ENCODE measurements at places on chromosomes 4 and X.

DNA sequence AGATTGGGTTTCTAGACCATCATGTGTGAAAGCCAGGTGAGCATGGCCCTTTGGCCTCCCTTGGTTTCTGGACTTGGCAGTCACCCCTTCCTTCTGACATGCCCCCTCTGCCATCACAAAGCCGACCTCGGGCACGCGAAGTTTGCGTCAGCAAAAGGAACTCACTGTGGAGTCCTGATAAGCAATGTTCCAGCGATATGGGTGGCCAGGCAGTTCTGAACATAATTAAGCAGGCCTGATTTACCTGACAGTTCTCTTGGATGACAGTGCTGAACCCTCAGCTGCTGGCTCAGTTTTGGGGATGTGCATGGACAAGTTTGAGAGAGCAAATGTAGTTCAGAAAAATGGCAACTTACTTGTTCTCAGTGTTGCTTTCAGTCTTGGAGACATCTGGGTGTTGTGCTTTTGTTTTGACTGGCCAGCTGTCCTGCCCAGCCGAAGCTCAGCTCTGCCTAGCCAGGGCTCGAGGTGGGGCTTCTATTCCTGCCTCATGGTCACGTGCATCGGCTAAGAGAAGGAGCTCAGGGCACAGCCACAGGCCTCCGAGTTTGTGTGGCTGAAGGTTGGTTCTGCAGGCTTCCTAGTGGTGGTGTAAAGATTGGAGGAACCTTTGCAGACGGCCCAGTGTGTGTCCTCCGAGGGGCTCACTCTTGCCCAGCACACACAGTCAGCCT is 78.3 kb downstream of the CLDN34 start:
- DNase-seq = no peak

DNA sequence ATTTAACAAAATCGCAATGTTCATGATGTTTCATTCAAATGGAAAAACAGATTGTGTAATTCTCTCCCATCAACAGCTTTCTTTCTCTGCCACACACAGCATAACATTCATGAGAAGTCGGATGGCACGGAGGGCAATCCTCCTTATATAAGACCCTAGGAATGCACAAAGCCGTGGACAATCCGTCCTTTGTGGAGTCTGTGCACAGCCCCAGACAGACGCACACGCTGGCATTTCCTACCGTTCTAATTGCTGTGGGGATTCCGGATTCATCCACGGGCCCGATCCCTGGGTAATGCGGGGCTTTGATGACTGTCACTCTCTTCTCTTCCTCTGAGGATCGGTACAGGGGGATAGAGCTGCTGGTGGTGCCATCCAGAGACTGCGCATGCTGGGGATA is 121.9 kb upstream of the PDLIM3 start:
- no peak for DNase-seq

DNA sequence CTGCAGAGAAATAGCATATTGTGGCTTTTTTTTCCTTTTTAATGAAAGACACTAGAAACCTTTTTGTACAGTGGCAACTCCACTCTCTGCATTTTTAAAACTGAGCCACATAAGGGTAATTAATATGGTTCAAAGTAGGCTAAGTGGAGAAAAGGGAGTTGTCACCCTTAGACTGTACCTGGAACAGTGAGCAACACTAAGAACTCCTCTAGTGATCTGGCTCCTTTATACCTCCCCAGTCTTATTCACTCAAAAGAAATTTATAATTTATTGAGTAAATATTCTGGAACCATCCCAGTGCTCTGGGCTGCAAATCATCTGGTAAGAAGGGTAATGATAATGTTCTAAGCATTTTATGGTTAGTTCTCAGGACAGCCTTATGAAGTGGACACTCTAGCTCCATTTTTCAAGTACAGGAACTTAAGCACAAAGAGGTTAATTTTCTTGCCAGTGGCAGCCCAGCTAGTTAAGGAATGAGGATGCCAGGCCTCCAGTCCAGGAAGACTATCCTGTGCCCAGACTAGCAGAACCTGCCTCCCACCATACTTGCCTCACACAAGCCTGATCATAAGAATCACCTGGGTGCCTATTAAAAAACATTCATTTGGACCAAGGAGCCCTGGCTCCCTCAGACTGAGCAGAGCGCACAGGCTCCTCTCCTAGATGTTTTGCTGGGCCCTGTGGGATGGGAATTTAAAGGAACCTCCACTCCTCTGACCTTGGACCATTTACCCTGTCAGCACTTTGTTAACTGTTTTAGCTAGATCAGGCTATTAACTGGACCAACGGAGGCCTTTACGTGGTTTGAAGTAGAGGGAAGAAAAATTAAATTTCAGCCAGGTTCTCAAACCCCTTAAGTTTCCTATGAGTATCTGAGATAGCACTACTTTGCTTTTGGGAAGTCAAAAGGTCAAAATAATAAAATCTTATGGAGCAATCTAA is 102.6 kb downstream of the PDE5A start:
- no peak for DNase-seq

DNA sequence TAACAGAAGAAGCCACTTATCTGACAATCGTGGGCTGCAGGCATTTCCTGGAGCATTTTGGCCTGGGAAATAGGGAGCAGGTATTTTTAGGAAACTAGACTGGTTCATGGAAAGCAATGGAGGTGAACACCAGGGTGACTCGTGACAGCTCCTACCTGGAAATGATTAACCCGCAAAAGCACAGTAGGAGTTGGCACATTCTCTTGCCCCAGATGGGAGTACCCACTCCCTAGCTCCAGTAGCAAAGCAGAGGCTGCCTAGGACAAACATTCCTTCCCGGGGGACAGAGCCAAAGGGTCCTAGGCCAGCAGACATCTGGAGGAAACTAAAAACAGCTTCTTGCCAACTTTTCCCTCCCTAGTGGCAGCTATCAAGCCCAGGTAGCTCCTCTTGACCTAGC is 29.0 kb downstream of the RTL5 start:
- DNase-seq = no peak

- peak; percentile 54 for DNase-seq
Observed at GRCh38 chrX:40167233-40167849, 69.6 kb upstream of the BCOR start.

DNA sequence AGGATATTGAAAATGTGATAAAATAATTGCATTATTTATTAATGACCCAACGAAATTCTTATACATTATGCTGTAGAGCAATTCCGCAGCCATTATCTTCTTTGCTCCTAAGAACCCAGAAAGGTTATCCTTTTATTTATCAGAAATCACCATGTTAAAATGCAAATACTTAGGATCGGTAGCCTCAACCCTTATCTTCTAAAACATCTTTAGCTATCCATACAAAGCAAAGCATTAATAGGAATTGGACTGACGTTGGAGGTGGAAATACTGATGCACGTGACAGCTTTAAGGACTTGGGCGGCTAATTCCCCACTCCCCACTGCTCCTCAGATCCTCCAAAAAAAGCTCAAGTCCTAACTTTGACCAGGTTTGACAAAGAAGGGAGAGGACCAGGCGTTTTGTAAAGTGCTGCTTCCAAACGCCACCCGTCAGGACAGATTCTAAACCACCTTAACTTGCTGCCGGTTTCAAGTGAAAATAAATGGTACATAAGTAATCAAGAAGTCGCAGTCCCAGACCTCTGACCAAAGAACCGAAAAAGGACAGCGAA is 539 bp upstream of the SPCS3 start:
- DNase-seq = no peak

- DNase-seq = peak; percentile 37
Observed at GRCh38 chr4:146511381-146511780, 10.4 kb downstream of the SLC10A7 start.

- no peak for DNase-seq
Observed at GRCh38 chr4:26298198-26298947, 22.4 kb upstream of the RBPJ start.

- peak; percentile 33 for DNase-seq
Observed at GRCh38 chrX:13345037-13345436, 25.2 kb upstream of the ATXN3L start.

DNA sequence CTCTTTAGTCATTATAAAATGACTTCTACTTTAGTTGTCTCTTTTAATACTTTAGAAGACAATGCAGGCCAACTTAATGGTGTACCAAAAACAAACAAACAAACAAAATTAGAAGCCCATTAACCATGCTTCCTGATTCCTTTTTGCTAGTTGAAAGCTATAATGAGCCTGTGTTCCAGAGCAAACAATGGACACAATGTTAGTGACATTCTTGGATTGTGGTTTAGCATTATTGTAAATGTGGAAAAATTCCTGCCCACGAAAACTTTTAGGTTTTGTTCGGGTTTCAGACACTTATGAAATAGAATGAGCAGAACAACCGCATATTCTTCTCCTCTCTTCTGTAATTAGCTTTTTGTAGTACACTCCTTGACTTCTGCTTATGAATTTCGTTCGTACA is 1682.7 kb upstream of the PCDH7 start:
- no peak for DNase-seq

- DNase-seq = no peak
Observed at GRCh38 chrX:74408304-74408703, 13.0 kb upstream of the SLC16A2 start.

GRCh38 chrX:101986586-101986985 is 54.8 kb upstream of the ZMAT1 start:
- no peak for DNase-seq

GRCh38 chrX:13081395-13082205 is 37.2 kb upstream of the FAM9C start:
- peak; percentile 80 for DNase-seq

- DNase-seq = peak; percentile 34
Observed at GRCh38 chr4:101035487-101035886, 311.8 kb downstream of the PPP3CA start.

DNA sequence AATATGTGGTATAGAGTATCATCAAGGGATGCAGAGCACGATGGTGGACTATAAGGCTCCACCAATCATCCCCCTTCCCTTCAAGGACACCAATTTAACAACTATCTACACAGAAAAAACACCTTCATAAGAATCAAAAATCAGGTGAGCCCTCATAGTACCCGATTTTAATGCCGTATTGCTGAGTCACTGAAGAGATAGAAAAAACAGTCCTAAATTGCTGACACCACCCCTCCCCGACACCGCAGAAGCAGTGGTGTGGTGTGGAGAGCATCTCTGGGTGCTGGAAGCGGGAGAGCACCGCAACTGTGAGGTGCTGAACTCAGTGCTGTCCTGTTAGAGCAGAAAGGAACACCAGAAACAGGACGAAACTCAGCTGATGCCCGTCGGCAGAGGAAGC is 49.3 kb downstream of the ABCB7 start:
- no peak for DNase-seq

- DNase-seq = no peak
Observed at GRCh38 chrX:77502951-77503525, 55.8 kb downstream of the FGF16 start.

GRCh38 chr4:24734511-24734910 is 60.9 kb upstream of the SOD3 start:
- no peak for DNase-seq

DNA sequence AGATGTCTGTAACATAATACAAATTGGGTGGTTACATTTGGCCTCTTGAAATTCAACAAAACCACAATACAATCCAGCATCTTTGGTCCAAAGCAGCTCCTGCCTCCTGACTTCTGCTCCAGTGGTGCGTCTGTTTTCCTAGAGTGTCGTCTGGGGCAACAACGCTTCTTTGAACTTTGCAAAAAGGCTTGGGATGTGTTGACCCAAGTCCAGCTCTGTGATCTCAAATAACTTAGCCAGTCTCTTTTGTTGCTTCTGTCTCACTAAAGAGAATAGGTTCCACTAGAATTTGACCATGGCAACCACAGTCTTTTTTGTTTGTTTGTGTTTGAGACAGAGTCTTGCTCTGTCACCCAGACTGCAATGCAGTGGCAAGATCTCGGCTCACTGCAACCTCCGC is 324.0 kb downstream of the DHRSX start:
- no peak for DNase-seq

- no peak for DNase-seq
Observed at GRCh38 chrX:45722471-45722870, 521.8 kb upstream of the DIPK2B start.

- DNase-seq = no peak
Observed at GRCh38 chr4:168071304-168071703, 21.0 kb upstream of the ANXA10 start.

DNA sequence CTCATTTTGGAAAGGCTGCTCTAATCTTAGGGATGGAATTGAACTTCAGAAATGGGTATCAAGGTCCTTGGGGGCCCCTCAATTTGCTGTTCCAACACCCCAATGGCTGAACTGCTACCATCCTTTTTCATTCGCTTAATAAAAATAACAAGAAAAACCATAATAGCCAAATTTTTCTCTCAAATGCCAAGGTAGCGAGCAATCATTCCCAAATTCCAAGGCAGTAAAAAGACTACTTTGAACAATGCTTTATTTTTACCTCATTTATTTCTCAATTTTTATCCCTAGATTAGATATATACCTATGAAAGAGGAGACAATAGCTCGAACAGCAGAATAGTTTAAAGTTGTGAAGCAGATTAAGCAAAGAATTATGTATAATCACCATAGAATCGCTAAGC is 323.4 kb upstream of the SLC7A11 start:
- no peak for DNase-seq

DNA sequence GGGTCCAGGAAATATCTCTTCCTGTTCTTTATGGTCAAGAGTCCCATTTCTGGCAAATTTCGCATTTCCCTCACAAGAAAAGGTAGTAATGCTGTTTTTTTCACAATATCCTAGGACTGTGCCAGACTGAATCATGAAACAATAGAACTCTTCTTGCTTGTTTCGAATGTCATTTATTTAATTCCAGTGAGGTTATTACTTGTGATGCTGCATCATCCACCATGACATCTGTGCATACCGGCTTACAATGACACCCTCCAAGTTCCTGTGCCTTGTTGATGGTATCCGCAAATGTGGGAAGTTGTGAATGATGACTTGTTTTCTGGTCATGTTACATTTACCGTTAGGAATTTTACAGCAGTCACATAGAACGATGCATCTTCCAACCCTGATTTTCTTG is 42.9 kb upstream of the SPRY1 start:
- no peak for DNase-seq

- peak; percentile 62 for DNase-seq
Observed at GRCh38 chr4:17531538-17532285, 16.7 kb downstream of the CLRN2 start.

- no peak for DNase-seq
Observed at GRCh38 chr4:189147005-189147929, 793.4 kb upstream of the FRG1 start.

DNA sequence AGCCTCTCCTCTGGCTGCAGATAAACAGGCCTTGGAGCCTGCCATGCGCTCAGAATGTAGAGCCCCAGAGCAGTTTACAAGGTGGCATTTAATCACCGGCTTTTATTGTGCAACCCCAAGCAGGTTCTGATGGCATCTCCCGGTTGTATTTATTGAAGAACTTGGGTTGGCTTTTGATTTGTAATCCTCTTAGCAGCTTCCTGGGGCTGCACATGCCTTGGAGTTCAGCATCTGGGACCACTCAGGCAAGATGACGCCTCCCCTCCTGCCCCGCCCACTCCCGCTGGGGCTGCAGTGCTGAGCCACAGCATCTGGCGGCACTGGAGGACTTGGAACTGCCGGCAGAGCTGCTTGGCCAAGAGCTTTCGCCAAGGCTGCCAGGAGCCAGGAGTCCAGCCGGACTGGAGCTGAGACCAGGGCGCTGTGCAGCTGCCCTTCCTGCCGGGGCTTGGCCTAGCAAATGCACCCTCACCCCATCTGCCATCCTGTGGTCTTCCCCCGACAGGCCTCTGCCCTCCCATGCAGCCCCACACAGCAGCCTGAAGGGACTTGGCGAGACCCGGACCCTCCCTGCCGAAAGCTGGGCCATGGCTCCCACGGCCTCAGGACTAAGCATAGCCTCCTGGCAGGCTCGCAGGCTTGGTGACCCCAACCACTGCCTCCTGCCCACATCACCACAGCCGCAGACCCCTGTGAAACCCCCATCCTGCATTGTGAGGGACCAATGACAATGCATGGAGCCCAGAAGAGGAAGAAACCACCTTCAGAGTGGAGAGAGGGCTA is 5.4 kb downstream of the HTRA3 start:
- no peak for DNase-seq

All from suppressor macrophage treated with lipopolysaccharide for 4 hours (primary cell).